ENCODE measurements at places on chromosomes 4 and X. TPM values are rescaled to one million over a fixed set of nuclear protein-coding genes. Genes with fewer than 3 reads are reported as not detected.

POU3F4 gene
- total RNA-seq, result not detected

PAGE2 gene
- total RNA-seq, result not detected

OPN1LW gene
- not detected for total RNA-seq

DNA sequence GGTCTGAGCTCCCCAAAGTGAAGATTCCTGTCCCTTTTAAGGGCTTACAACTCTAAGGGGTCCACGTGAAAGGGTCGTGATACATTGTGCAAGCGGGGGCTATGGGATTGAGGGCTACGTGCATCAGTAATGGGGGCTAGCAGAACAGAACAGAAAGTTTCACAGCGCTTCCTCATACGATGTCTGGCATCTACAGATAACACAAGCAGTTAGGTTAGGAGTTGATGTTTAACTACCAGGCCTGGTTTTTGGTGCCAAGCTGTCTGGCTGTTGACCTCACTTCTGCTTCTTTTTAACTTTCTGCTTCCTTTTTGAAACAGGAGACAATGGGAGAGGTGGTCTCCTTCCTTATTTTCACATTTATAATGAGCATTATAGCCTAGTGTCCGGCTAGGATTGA lies 368.6 kb upstream of the CXorf51A start:
- DNase-seq, result no peak

DNA sequence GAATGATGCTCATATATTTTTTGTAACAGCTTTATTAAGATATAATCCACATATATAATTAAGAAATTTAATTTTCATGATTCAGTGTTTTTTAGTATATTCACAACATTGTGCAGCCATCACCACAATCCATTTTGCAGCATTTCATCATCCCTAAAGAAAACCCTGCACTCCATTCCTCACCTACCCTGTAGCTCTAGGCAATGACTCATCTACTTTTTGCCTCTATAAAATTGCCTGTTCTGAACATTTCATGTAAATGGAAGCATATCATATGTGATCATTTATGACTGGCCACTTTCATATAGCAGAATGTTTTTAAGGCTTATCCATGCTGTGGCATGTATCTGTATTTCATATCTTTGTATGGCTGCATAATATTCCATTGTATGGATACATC lies 339.9 kb downstream of the MAPK10 start:
- no peak for DNase-seq

DNA sequence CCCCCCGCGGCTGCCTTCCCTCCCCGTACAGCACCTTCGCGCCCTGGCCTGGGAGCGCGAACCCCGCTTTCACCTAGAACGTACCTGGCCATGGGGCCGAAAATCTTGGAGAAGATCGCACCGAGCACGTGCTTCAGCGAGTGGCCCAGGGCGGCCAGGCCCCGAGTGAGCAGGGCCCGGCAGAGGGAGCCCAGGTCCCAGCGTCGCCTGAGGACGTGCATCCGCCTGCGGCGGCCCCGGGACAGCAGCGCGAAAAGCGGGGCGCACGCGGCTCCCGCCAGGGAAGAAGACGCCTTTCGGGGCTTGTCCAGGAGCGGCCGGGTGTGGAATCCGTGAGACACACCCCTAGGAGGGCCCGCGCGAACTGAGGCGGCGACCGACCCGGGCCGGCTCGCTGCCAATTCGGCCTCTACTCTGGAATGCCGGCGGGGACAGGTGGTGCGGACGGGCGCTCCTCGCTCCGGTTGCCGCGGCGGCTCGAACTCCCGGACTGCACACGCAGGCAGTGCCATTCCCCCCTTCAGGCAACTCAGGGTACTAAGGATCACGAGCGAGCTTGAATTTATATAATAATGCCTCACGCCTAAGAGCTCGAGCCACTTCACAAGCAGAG lies at the start of gene HS6ST2:
Gene HS6ST2, minus strand, starts transcription at position 539 of the 613 bp plus-strand sequence.
- DNase-seq, result peak; percentile 65

DNA sequence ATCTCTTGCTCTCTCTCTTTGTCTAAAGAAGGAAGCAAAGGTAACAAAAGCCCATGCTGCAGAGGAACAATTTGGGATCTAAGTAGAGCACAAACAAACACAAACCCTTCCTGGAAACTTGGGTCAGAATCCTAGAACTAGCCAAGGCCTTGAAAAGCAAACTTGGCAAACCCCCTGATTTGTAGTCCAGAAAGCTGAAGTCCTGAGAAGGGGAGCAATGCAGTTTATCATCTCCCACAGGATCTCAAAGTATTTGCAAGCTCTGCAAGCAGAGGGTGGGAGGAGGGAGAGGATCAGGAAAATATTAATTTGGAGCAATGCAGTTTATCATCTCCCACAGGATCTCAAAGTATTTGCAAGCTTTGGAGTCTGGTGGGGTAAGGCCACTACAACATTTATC lies 379.5 kb upstream of the FGF13 start:
- DNase-seq, result no peak

All from neural progenitor cell (in vitro differentiated cells).